KBM-7 (cell line): ENCODE measurements at places on chromosomes 2 and 18.

DNA sequence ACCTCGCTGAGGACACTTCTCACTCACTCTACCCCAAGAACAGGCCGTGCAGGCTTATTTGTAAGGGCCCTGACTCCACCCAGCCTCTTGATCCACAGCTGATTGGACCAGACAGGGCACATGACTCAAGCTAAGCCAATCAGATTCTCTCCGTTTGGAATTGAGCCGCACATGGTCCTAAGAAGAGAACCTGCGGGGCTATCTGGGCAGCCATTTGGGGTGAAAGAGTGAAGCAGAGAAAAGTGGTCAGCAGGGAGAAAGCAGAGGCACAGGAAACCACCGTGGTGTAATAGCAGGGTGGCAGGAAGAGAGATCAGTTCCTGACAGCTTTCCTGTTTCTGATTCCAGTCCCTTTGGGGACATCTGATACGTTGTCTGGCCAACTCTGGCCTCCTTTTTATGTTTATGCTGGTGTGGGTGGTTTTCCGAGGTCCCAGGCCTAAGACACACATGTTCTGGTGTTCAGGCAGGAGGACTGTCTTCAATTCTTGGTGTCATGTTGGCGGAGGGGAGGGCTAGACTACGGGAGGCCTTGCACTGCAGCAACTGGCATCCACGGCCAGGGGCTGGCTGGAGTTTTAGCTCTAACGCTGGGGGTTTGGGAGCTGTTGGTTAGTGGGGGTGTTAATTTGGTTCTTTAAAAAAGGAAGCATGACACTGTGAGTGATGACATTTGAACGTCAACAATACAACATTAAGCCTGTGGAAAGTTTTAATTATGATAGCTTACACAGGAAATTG lies 26.1 kb upstream of the SPTBN1 start:
- peak; percentile 89 for DNase-seq

DNA sequence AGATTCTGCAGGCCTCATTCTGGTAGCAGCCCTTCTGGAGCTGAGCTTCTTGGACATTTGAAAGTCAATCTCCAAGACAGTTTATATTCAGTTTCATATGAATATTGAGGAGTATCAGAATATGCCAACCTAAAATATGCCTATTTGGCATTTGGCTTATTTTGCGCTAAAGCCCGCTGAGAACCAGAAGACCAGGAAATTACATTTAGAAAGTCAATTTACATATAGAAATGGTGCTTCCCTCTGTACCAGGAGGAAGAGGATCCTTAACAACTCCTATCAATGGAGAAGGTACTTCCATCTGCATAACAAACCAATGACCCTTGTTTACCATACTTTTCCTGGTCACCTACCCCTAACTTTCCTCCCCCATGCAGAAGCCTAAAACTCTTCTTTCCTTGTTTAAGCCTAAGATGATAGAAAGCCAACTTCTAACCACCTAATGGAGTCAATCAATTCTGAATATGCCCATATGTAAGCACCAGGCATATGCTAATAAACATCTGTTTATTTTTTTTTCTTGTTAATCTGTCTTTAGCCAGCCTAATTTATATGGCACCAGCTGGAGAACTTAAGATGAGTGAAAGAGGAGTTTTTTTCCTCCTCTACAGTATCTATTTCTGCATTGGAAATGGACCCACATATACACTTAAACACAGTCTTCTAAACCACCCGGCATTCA lies 57.0 kb upstream of the DYNC1I2 start:
- no peak for DNase-seq

DNA sequence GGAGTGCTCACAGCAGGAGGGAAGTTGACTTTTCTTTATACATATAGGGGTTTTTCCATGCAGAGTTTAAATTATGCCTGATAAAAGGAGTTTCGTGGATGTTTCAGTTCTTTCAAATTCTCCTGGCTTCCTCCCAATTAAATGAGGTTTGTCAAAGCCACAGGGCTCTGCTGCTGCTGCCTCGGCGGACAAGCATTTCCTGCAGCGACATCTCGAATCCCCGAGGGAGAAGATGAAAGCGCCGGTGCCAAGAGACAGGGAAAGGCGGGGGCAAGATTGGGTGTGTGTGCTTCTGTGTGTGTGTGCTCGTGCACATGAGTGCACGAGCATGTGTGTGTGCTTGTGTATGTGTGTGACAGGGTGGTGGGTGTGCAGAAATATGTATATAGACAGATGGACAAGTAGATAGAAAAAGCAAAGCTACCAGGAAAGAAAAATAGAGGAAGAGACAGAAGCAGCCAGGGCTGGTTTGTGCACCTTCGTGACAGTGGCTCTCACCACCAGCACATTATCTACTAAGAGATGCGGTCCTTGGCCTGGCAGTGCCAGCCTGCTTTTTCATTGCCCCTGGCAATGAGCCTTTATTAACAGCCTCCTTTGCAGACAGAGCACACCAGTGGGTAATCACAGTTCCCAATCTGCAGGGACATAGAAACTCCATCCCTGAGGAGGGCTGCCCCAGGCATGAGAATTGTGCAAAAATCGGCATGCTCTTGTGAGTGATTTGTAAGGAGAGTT lies 76.2 kb downstream of the CDK15 start:
- DNase-seq, result peak; percentile 78

GRCh38 chr2:85353876-85354285 lies 447 bp downstream of the RETSAT start:
- no peak for DNase-seq

DNA sequence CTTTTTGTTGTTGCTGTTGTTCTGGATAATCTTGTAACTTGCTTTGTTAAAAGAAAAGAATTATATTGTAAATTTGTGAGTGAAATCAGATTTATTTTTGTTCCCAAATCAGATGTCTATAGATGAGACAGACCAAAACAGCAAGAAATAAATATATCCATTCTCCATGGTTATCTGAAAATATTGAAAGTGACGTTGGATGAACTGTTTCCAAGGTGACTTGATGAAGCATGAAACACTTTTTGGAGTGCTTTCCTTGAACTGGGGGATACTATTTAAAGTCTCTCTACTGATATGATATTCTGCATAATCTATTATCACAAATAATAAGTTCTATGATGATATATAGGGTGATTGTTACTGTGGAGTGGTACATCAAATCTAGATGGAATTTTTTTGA lies 315.4 kb upstream of the THUMPD2 start:
- DNase-seq, result no peak

GRCh38 chr18:44411262-44411905 lies 269.3 kb upstream of the SETBP1 start:
- no peak for DNase-seq

DNA sequence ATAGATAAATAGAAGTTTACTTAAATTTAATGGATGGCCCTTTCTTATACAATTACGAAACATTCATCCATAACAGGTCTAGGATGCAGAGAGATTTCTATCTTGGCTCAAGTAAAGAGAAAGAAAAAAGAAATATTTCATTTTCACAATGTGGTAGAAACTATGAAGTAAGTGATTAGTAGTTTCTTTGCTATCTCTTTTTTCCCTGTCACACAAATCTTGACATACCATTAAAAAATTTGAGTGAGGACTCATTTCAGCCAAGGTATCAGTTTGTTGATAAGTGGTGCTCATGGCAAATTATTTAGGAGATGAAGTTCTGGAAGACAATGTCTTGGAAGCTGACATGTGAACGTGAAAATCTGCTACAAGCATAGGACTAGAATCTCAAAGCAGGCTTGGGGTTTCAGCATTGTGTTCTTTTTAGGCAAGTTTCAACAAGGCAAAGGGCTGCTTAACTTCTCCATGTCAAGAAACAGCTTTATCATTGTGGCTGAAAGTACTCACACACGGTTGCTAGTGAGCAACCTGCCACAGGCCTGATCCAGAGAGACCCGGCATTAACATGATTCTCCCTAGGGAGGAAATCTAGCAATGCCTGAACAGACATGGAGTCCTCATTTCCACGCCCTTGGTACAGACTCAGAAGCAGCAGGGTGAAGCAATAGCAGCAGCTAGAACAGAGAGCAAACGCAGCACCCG lies 414.6 kb downstream of the DLGAP1 start:
- no peak for DNase-seq

GRCh38 chr2:39476524-39476923 lies 39.4 kb upstream of the MAP4K3 start:
- peak; percentile 13 for DNase-seq
